ENCODE measurements at places on chromosomes 1 and 21.

DNA sequence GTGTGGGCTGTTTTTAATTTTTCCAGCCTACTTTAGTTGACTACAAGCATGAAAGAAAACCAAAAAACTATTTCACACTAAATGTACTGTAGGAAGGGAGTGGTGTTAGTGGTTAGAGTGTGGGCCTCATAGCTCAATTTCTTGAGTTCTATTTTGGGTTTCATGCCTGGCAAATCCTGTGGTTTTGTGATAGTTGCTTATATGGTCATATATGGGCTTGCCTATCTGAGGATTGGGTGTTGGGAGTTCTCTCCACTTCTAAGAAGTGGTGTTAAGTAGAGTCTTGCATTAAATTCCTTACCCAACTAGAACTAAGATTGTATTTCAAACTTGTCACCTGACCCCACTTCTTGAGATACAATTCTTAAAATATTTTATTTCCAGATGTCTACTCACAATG lies 37.8 kb upstream of the COL11A1 start:
- DNase-seq, result no peak

DNA sequence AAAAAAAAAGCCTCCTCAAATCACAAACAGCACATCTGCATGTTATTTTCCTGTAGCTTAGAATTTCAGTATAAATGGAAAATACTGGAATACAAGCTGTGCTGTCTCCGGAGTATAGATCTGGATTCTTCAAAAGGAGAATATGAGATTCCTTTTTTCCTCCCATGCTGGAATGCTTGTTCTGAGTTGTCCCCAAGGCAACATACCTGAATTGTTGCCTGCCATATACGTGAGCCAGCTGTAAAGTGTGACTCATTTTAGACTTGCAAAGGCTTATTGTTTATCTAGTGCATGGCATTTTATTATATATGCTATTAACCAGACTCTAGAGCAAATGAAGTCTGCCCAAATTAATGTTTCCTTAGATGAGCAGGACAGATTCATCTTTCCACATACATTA lies 95.0 kb upstream of the C1orf105 start:
- no peak for DNase-seq

GRCh38 chr1:248782416-248783141 lies 27.0 kb upstream of the LYPD8 start:
- DNase-seq, result no peak

GRCh38 chr1:208271236-208271635 lies 27.1 kb upstream of the PLXNA2 start:
- no peak for DNase-seq

- no peak for DNase-seq
Observed at GRCh38 chr1:117610036-117610435, 4.2 kb downstream of the TENT5C start.

- DNase-seq, result no peak
Observed at GRCh38 chr1:66298464-66298863, 235.5 kb upstream of the SGIP1 start.

DNA sequence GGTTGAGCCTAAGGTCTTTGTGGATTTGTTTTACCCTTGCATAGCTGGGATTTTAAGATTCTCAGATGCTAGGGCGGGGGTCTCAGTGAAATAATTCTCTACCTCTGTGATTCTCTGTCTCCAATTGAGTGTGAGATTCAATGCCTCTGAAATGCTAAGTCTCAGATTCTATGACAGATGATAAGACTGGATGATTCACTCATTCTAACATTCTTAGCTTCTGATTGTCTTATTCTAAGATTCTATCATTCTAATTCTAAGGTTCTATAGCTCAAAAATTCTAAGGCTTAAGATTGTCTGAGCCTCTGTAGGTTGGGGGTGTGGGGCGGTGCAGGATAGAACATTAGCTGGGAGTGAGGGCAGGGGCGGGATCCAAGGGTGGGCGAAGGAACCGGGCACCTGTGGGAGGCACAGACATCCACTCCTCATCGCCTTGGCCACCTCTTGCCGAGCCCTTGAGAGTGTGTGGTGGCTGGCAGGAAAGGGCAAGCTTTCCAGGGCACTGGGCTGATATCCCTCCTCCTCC lies 29.5 kb downstream of the ADGRB2 start:
- DNase-seq, result no peak

DNA sequence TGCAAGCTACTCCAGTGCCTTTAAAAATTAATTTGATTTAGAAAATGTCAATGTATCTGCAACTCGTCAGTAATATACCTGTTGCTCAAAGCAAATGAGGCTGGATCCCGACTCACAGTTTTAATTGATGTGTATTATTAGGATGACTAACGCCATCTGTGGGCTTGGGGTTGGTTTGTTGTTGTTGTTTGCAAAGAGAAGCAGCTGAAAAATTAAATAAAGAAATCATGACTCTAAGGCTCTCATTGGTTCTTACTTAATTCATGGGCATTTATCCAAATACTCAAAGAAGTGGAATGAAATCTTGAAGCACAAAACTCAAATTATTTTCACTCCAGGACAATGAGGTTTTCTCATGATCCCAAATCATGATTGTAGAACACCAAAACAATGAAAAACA lies 46.4 kb downstream of the SEC16B start:
- DNase-seq, result no peak

DNA sequence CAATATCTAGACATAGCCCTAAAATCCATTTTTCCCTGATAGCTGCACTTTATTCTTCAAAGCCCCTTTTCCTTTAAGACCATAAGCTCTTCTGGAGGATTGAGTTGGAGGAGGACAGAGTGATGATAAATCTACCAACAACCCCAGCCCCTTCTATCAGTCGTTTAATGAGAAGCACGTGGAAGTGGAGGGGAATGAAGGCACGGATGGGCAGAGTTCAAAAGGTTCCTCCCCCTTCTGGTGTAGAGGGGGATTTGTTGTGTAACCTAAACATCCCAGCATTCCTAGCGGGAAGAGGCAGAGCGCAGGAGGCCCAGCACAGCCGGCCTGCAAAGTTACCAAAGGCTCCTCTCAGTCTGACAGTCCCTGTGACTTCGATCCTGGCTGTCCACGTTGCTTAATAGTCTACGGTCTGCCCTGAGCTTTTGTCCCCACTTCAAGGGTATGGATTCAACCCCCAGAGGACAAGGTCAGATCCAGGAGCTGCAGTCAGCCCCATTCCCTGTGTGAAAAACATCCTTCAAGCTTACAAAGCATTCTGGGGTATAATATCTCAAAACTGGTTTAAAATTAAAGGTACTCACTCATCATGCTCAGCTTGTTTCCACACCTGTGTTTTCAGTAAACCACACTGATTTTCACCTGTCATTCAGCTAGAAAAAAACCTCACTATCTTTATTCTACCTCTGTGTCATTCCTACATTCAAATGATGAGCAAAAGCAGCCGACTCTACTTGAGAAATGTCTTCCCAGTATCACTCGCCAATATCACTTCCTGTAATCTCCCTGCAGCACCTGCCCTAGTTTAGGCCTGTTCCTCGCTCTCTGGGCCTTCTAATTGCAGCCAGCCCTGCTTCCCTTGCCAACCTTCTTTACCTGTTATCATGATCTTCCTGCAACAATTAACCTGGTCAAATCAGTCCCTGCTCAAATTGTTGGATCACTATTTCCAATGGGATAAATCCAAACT lies 117.9 kb downstream of the PLPP3 start:
- no peak for DNase-seq

GRCh38 chr1:67755160-67755559 lies 70.2 kb downstream of the GADD45A start:
- no peak for DNase-seq

- no peak for DNase-seq
Observed at GRCh38 chr1:230797942-230798365, 50.8 kb downstream of the CAPN9 start.

- no peak for DNase-seq
Observed at GRCh38 chr1:12412439-12412838, 182.6 kb downstream of the VPS13D start.

DNA sequence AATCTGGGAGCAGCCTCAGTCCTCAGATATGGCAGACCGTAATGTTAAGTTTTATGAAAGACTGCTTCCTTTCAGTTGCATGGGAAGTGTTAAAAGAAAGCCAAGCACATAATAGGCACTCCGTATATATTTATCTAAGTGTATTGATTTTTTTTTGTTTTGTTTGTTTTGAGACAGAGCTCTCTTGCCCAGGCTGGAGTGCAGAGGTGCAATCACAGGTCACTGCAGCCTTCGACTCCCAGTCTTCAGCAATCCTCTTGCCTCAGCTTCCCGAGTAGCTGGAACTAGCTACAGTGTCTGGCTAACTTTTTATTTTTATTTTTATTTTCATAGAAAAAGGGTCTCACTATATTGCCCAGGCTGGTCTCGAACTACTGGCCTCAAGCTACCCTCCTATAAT lies 341.8 kb downstream of the USH2A start:
- no peak for DNase-seq

DNA sequence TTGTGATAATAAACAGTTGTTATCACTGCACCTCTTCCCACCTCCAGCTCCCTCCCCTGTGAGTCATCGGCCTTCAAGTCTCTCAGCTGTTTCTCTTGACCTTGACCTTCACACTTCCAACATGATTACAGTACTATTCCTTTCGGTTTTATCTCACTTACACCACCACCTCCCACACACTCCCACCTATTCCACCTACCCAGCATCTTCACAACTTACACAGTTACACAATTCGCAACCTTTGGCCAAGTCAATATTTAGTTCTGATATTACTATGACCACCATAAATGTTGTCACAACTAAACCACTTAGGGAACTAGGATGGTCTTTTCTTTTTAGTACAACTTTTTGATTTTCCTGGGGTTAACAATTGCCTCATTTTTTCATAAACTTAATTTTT lies 60.2 kb downstream of the RIPK4 start:
- DNase-seq, result no peak

- DNase-seq, result no peak
Observed at GRCh38 chr1:52920791-52921291, 699 bp downstream of the ECHDC2 start.

DNA sequence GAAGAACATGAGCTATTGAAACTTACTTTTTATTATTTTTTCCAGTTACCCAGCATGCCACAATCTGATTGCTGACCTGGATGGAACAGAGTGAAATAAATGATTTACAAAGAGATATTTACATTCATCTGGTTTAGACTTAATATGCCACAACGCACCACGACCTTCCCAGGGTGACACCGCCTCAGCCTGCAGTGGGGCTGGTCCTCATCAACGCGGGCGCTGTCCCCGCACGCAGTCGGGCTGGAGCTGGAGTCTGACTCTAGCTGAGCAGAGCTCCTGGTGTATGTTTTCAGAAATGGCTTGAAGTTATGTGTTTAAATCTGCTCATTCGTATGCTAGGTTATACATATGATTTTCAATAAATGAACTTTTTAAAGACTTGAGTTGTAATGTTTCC lies 243.9 kb downstream of the SDCCAG8 start:
- DNase-seq, result no peak

DNA sequence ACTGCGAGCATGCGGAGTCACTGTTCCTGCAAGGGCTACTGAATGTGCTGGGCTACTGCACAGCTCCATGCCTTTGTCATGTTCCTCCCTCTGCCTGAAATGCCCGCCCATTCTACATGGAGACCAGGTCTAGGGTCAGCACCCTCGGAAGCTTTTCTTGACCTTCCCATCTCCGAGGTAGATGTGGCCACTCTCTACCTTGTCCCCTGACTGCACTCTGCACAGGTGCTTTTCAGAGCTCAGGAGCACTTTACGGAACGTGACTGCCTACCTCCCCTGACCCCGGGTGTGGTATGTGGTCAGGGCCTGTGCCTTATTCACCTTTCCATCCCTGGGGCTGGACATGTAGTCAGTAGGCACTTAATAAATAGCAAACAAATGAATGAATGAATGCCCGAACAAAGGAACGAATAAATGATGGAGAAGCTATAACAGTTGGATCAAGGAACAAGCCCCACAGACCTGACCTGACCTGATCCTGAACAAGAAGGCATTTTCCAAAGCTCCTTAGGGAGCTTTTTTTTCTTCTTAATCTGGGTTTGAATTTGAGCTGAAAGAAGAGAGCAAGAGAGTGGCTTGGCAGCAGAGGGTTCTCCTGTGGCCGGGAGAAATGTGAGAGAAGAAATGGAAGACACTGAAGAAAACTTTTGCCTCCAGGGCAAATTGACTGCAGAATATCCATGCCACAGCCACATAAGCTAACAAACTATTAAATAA lies 7.9 kb downstream of the RD3 start:
- no peak for DNase-seq

- DNase-seq, result no peak
Observed at GRCh38 chr1:113534130-113534817, 144.0 kb downstream of the MAGI3 start.

DNA sequence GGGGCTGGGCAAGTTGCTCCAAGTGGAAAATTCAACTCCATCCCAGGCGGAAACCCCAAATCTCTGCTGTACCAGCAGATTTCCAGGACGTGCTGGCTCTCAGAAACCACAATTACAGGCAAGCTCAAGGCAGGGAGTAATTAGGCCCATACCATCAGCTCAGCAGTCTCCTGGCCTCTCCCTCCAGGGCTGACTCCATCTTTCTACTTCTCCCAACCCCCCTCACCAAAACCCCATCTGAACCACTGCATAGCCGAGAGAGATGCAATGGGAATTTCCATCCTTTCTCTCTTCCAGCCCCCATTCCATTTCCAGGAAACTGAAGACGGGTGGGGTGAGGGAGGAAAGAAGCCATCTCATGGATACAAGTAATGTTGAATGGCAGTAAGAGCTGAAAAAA lies 41.2 kb downstream of the ARHGEF11 start:
- DNase-seq, result no peak

GRCh38 chr1:119935373-119935772 lies 39.1 kb upstream of the ADAM30 start:
- DNase-seq, result no peak

All from stimulated activated naive B cell treated with anti-CD40 and anti-IgM and Interleukin-4, amounts not matched to agents 10 μg/mL and 1 μg/mL and 100 μg/mL, for 72 hours (primary cell).